ENCODE measurements at places on chromosomes 2 and 18.

DNA sequence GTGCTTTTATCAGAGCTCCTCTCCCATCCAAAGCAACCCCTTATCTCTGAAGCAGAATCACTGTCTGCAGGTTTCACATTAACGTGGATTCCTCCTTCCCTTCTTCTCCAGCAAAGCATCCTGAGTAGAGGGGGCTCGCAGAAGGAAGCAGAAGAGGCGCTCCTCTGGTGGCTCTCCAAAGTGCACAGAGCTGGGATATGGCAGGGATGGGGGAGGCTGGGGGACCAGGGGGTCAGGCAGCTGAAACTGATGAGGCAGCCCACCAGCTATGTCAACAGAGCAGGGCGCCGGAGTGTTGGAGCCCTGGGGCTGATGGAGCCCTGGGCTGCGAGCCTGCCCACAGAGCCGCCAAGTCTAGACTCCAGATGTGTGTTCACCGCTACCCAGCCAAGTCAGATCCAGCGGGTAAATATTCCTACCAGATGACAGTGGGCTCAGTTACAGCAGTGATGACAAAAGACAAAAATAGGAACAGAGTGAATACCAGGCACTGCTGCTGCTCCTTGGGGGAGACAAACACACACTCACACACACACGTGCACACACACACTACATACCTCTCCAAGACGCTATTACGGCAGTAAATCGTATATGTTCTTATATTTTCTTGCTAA lies 678.3 kb upstream of the ID2 start:
- no peak for DNase-seq

DNA sequence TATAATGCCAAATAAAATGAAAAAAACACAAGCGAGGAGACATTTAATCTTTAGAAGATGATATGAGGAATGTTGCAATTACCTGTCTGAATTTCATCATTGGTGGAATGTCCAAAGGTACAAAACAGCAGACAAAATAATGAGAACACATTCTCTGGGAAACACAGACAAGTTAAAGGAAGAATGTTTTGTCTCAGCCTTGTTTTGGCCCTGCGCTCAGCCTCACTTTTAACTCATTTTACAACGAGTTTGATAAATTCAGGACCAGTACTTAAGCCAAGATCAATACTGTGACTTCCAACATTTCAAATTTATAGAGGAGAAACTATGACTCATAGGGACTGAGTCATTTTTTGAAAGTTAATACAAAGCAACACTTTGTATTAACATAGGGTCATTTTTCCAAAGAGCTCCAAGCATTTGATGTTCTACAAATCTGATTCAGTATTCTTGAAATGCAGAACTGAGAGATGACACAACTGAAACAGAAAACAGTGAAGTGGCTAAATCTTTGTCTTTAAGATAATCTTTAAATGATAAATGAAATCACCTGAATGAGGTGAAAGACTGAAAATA lies 833.2 kb upstream of the CHAC2 start:
- no peak for DNase-seq

GRCh38 chr2:181070119-181070835 lies 89.9 kb downstream of the UBE2E3 start:
- DNase-seq, result no peak

DNA sequence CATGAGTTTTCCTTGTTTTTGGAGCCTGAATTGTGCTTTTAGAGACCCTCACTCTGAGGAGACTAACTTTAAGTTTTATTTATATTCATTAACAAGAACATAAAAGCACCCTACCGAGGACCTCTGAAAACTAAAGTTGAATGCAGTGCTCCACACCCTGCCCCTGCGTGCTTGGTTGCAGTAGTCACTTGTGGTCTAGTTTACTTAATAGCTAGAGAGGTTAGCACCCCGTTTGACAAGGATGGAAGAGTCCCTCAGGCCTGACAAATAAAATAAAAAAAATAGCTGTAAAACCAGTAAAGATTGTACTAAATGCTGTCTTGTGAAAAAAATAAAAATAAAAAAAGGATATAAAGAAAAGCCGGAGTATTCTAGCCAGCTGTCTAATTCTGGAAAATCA lies 395.2 kb downstream of the MTX2 start:
- no peak for DNase-seq

DNA sequence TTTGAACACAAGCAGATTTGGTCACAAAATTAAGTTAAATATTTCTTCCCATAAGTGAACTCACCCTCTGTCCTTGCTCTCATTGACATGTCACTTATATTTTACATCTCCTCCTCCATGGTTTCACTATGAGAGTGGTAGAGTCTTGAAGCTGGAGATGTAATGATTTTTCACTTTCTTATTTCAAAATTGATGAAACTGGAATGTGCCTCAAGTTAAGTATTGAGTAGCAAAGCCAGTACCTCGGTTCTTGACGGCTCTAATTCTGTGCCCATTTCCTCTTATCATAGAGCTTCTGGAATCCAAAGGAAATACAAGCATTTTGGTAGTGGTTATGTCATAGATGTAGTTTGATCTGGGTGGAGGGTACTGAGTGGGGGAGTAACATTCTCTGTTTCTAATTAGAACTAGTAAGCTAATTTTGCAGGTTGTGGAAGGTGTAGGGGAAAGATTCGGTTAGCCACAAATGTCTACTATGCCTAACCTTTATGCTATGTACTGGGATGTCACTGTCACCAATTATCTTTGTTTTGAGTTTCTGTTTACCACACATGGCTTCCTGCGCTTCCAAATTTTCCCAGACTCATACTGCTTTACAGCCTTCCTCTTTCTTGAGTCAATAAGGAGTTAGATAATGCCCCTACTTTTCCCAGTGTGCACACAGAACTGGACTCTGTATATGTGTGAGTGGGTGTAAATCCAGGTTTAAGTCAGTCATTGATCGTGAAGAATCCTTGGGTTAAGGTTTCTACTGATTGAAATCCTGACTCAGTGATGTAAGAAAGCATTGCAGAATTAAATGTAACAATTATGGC lies 96.8 kb downstream of the DIS3L2 start:
- no peak for DNase-seq

DNA sequence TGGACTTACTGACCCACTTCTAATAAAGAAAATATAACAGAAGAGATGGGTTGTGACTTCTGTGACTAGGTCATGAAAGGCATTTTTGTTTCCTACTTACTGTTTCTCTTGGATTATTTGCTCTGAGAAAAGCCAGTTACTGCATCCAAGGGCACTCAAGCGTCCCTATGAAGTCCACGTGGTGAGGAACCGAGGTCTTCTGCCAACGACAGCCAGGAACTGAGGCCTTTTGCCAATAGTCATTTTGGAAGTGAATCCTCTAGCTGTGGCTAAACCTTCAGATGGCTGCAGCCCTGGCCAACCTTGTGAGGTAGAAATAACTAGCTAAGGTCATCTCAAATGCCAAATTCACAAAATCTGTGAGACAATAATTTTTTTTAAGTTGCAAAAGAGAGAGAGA lies 449.8 kb upstream of the RGPD4 start:
- DNase-seq, result no peak

DNA sequence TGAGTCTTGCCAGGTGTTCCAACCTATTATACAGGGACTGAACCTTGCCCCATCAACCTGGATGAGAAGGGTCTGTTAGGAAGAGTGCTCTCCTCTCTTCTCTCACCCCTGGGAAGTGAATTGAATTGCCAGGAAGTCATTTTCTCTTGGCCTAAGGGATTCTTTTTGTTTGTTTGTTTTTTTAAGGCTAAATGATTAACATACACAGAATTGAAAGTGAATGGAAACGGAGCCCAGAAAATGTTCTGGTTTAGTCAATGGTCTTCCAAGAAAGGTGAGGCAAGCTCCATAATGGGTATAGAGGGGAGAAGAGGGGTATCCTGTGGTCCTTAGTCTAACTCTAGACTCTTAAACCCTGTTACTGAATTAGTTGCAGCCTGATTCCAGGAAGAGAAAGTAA lies 189.1 kb downstream of the FSHR start:
- no peak for DNase-seq

DNA sequence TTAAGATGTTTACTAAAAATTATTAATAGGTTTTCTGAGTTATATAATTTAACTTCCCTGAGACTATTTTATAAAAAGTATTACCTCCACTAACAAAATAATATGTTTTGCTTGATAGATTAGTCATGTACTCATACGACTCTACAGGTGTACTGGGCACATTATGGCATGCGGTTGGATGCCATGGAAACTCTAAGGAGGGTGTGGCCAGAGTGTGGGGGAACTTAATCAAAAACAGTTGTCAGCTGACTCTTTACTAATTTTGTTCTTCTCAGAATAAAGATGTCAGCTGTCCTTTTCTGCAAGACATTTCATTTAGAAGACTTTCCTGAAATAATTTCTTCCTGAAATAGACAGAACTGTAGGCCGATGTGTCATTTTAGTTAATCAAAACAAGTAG lies 228.3 kb upstream of the SIX3 start:
- DNase-seq, result no peak

DNA sequence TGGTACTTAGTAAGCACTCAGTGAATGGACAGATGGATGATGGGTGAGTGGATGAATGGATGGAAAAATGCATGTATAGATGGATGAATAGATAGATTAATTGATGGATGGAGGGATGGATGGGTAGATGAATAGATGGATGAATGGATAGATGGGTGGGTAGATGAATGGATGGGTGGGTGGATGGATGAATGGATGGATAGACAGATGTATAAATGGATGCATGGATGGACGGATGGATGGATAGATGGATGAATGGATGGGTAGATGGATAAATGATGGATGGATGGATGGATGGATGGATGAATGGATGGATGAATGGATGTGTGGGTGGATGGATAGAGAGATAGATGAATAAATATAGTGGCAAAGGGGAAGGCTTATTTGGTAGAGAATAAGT lies 83.6 kb downstream of the ACOXL start:
- DNase-seq, result no peak

- DNase-seq, result no peak
These were observed 1.6 kb upstream of the RAMP1 start for GRCh38 chr2:237857791-237858190.

DNA sequence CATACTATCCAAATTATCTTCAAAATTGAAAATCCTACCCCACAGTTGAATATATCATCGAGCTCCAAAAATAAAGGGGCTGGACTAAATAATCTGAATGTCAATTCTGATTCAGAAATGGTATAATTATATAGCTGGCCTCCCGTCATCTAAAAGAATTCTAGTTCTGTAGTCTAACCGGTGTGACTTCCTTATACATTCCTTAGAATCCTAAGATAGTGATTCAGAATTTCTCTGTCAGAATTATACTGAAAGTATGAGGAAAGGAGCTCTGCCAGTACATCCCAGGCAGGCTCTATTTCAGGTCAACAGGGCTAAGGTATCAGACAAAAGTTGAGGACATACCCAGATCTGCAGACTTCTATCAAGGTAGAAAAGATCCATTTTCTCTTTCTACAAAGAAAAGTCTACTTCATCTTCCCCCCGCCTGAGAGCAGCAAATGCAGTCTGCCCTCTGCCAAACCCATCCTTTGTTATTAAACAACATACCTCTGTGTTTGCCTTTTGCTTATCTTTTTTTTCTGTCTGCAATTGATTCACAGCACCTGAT lies 128.5 kb downstream of the METTL4 start:
- DNase-seq, result no peak

DNA sequence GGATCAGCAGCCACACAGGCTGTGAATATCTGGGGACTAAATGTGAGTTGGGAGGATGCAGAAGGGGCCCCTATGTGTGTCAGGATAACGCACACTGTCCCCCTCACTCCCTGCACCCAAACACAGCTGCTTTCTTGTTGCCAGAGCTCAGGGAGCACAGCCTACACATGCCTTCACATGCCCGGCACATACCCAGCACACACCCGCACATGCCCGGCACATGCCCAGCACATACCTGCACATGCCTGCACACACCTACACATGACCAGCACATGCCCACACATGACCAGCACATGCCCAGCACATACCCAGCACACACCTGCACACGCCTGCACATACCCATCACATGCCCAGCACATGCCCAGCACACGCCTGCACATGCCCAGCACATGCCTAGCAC lies 75.6 kb downstream of the TPO start:
- DNase-seq, result no peak

DNA sequence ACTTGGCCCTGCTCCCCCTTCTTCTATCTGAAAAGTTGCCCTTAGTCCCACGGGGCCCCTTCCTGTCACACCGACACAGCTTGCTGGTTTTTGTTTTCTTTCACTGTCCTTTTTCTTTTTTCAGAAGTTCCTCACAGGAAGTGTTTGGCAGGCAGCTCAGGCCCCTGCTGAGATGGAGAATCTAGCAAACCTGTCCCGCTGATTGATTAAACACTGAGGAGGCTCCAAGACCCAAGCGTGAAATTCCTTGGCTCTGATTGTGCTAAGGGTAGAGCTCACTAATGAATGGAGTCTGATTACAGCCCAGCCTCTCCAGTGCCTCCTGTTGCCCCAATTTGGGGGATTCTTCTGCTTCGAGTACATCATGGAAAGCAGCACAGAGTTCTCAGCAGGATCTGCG lies 365.9 kb upstream of the MEX3C start:
- DNase-seq, result no peak

- no peak for DNase-seq
These were observed 3.4 kb upstream of the CYP1B1 start for GRCh38 chr2:38079116-38080052.

Data from CD4-positive, alpha-beta T cell treated with Interleukin-12 subunit alpha and Interleukin-12 subunit beta, for 1 hour (primary cell).